ENCODE measurements at places on chromosomes 3 and 15. TPM values are rescaled to one million over a fixed set of nuclear protein-coding genes. Genes with fewer than 3 reads are reported as not detected.

Gene UPK1B
- not detected for total RNA-seq

Gene XIRP1
- total RNA-seq = 386 TPM

Gene CYP1A2
- not detected for total RNA-seq

DNA sequence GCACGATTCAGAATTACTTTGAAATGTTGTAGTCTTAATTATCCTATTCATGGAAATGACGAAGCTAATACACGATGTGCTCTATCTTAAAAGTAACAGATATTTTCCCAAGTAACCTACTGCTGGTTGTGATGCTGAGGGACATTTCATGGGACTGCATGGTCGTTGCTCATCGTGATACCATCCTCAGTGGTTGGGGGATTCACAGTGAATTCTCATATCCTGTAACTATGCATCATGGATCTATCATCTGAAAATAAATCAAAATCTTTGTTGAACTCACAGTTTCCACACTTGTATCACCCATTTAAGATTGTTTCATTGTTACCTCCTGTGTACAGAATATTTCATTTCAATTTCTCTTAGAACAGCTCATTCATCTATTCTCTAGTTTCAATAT lies 84.7 kb downstream of the OPA1 start:
- no peaks in the 10 kb centered on the region for H3K36me3 ChIP-seq
- H3K27ac ChIP-seq = no peak overlapping the region
- no peak overlapping the region for H3K4me3 ChIP-seq
- no peaks in the 10 kb centered on the region for H3K27me3 ChIP-seq
- H3K4me1 ChIP-seq = no peaks in the 10 kb centered on the region

DNA sequence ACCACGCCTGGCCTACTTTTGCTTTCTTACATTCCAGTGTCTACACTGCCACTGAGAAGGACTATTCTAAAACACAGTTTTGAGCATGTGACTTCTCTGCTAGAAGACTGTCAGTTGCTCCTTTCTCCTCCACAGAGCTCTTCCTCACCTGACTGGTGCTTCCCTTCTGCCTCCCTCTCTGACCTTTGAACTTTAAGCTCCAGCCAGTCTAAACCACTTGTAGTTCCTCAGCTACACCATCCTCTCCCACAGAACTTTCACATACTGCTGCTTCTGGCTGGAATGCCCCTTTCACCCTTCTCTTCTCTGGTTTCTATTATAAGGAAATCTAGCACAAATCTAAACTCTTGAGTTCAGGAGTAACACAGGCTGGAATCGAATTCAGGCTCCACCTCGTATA lies 9.1 kb downstream of the NCEH1 start:
- peaks cover 81% of the 10 kb centered on the region for H3K4me1 ChIP-seq
- no peak for DNase-seq
- H3K4me3 ChIP-seq = no peak overlapping the region
- no peaks in the 10 kb centered on the region for H3K27me3 ChIP-seq

- H3K27ac ChIP-seq = no peak overlapping the region
- no peak overlapping the region for H3K4me3 ChIP-seq
- H3K4me1 ChIP-seq = peaks cover 5% of the 10 kb centered on the region
- no peak for DNase-seq
- peaks cover 87% of the 10 kb centered on the region for H3K36me3 ChIP-seq
Observed at GRCh38 chr15:85128621-85129020, 147.0 kb downstream of the PDE8A start.

GRCh38 chr3:56839784-56840715 lies 38.3 kb upstream of the ARHGEF3 start:
- no peaks in the 10 kb centered on the region for H3K27me3 ChIP-seq
- no peak overlapping the region for H3K27ac ChIP-seq
- no peak overlapping the region for H3K4me3 ChIP-seq
- DNase-seq = no peak
- peaks cover 6% of the 10 kb centered on the region for H3K4me1 ChIP-seq

GRCh38 chr3:54536450-54536849 lies 391.4 kb downstream of the LRTM1 start:
- H3K36me3 ChIP-seq = no peaks in the 10 kb centered on the region
- H3K4me1 ChIP-seq = peaks cover 13% of the 10 kb centered on the region
- no peaks in the 10 kb centered on the region for H3K27me3 ChIP-seq
- no peak overlapping the region for H3K4me3 ChIP-seq
- DNase-seq = no peak
- H3K27ac ChIP-seq = no peak overlapping the region

DNA sequence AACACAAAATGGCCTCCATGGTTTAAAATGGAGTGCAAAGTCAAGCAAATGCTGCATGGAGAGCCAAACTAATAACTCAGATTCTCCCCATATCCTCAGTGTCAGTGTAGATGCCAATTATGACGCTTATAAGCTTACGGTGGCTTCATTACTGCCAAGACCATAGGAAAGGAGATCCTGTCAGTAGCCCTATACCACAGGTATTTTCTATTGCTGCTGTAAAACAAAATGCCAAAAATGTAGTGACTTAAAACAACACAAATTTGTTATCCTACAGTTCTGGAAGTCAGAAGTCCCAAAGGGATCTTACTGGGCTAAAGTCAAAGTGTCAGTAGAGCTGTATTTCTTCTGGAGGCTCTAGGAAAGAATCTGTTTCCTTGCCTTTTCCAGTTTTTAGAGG lies 149.8 kb upstream of the GBE1 start:
- no peaks in the 10 kb centered on the region for H3K27me3 ChIP-seq
- no peaks in the 10 kb centered on the region for H3K4me1 ChIP-seq
- H3K36me3 ChIP-seq = no peaks in the 10 kb centered on the region
- H3K4me3 ChIP-seq = no peak overlapping the region
- H3K27ac ChIP-seq = no peak overlapping the region
- no peak for DNase-seq

- no peak for DNase-seq
- no peaks in the 10 kb centered on the region for H3K4me1 ChIP-seq
- no peak overlapping the region for H3K27ac ChIP-seq
Observed at GRCh38 chr15:62093809-62094208, 27.0 kb downstream of the C2CD4A start.

GRCh38 chr15:92000709-92001108 lies 147.2 kb downstream of the SLCO3A1 start:
- no peak overlapping the region for H3K27ac ChIP-seq
- H3K4me1 ChIP-seq = peaks cover 48% of the 10 kb centered on the region
- H3K36me3 ChIP-seq = no peaks in the 10 kb centered on the region
- no peak for DNase-seq

DNA sequence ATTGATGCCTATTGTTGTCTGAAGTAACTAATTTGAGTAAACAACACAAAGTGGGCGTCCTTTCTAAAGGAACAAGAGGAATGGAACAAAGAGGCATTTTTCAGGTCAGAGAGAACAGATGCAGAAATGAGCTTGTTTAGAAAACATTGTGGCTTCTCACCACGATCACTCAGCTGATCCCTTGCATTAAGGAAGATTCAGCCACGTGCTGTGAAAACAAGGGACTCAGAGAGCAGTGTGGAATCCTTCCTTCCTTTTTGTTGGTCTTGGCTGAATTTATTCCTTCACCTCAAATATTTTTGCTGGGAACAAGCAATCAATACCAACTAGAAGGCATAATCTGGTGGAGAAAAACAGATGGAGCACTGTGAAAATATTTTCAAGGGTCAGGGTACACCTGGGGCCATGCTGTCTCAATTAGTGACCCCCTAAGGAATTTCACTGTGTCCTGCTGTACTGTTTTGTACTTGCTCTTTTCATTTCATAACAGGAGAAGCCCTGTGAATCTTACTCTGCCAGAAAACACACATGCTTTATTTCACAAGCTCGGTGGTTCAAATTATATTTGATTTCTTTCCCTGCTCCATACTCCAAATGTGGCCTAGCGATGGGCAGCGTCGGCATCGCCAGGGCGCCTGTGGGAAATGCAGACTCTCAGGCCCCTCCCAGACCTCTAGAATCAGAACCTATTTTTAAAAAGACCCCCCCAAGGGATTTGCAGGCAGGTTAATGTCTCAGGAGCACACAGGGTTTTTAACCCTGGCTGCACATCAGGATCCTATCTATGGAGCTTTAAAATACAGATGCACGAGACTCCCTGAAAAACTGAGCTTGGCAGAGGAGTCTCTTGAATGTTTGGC lies 11.6 kb upstream of the SLC6A20 start:
- no peak overlapping the region for H3K4me3 ChIP-seq
- H3K36me3 ChIP-seq = no peaks in the 10 kb centered on the region
- H3K27ac ChIP-seq = peak overlapping the region; percentile 51
- no peak for DNase-seq
